NCI-H1417 treated with DMSO at 0.1 percent for 48 hours (cell line): ENCODE measurements at places on chromosomes 6 and 20.

DNA sequence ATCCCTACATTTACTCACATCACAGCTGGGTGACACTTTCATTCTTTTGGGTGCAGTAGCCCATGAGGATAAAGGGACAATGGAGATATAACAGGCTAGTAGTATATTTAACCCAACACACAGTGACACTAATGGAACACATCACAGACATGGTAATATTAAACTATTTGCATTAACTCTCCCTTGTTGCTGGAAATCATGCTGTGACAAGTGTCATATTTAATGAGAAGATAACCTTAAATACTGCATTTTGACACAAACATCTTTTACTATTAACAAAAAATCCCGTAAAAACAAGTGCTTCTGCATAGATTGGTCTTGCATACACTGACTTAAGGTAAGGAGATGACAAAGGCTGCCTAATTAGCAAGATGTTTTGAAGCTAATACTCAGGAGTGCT, 45.5 kb downstream of the CNR1 start:
- DNase-seq, result no peak

DNA sequence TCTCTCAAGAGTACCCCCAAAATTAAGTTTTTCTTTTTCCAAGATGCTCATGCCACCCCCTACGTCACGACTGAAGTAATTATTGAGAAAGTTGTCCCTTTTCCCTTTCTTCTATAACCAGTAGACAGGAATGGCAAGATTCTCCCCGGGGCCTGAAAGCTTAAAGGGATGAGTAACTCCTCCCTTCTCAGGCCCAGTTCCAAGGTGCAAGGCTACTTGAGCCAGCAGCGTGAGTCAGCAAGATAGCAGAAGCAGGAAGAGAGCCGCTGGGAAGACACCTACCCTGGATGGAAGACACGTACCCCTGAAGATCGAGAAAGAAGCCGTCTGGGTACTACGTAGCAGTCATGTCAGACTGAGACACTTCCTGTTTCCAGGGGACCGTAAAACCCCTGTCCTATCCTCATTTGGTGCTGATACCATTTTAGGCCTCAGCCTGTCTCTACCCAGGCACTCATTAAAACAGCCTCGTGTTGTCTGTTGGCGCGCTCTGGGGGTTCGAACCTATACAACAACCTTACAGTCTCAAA, 241.0 kb downstream of the ADGRG6 start:
- DNase-seq, result no peak

- no peak for DNase-seq
Observed at GRCh38 chr20:31548820-31549512, 34.7 kb downstream of the HM13 start.

DNA sequence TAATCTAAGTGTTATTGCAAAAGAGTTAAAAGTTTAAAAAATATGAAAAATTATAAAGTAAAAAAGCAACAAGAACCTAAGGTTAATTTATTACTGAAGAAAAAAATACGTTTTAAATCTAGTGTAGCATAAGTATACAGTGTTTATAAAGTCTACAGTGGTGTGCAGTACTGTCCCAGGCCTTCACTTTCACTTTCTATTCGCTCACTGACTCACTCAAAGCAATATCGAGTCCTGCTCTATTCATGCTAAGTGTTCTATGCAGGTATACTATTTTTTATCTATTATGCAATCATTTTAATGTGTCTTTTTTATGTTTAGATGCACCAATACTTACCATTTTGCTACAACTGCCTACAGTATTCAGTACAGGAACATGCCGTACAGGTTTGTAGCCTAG, 113.0 kb downstream of the MANEA start:
- no peak for DNase-seq

DNA sequence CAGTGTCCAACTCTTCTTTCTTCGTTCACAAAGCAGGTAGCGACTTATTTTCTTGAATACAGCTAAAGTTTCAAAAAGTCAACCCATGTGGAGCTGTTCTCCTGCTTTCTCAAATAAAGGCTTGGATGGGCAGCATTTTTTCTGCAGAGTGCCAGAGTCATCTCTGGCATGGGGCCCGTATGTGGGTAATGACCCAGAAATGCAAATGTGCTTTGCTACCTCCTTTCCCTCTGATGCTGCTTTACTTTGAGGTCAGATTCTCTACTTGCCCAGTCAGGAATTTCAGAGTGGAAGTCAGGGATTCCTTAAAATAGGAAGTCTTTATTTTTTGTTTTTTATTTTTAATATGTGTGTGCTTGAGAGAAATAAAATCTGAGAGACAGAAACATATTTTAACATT, 4.9 kb downstream of the NKAIN2 start:
- no peak for DNase-seq

GRCh38 chr20:6699921-6700562, 67.4 kb upstream of the BMP2 start:
- no peak for DNase-seq

DNA sequence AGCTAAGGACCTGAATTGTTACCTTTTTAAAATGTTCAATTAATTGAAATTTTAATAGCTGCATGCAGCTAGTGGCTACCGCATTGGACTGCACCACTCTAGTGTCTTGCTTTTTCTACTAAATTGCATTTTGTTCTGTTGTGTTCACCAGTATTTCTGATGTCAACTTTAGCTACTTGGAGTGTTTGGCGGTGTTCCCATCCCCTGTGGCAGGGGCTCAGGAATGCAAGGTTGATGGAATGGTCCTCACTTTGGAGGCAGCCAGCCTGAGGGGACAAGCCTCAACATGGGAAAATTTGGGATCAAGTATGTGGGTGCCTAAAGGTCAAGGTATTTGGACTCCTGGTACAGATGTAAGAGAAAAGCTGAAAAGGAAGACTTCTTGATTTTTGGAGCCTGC, 230.1 kb upstream of the PRND start:
- DNase-seq, result no peak
